Kidney glomerular epithelial cell (primary cell): ENCODE measurements at places on chromosomes 3 and 15.

GRCh38 chr15:43541785-43542184 is 24.4 kb downstream of the MAP1A start:
- no peak for DNase-seq

DNA sequence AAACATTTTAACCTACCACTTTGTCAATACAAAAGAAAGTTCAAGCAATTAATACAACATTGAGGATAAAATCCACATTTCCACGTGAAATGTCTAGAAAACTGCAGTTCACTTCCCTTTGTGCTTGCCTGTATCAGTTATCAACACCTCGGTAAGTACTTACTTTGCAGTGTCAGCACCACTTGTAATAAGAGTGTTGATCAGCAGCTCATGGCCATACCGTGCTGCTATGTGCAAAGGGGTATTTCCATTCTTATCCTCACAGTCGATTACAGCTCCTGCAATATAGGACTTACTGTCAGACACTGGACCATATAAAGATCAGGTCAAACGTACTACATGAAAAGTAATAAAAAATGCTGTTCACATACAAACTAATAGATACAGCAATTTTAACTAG is 84.4 kb downstream of the ANKRD28 start:
- no peak for DNase-seq

DNA sequence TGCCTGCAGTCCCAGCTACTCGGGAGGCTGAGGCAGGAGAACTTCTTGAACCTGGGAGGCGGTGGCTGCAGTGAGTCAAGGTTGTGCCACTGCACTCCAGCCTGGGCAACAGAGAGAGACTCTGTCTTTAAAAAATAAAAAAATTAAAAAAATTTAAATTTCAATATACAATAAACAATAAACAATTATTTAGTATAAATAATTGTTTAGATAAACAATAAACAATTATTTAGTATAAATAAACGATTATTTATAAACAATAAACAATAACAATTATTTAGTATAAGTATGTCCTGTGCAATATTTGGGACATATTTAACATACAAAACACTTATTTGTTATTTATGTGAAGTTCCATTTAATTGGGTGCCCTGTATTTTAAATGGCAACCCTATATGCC is 119.6 kb downstream of the XXYLT1 start:
- DNase-seq, result no peak

DNA sequence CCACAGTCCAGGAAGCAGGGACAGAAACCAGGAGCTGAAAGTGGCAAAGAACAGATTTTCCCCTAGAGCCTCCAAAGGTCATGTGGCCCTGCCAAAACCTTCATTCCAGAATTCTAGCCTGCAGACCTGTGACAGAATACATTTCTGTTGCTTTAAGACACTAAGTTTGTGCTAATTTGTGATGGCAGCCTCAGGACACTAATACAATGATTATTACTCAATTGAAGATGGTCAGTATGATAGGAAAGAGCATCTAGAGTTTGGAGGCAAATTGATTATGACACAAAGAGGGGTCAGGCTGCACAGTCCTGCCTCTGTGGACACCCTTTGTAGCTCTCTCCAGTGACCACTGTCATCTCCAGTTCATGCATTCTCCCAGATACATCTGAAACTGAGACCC is 79.0 kb upstream of the C3orf49 start:
- DNase-seq, result no peak

DNA sequence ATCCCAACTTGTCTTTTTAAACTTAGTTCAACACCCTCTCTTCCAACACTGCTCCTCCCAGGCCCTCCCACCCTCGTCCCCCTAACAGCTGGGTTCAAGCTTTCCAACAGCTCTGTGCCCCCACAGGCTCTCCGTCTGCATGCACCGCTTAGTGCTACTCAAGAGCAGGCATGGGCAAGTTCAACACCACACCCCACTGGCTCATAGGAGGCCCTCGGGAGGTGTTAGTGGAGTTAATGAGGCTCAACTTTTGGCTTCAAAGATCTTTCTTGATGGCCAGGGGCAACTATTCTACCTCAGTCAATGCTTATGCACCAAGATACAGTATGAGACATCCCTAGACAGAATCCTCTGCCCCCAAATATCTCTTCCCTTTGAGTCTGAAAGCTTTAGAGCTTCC is 114.4 kb downstream of the ANP32A start:
- no peak for DNase-seq

DNA sequence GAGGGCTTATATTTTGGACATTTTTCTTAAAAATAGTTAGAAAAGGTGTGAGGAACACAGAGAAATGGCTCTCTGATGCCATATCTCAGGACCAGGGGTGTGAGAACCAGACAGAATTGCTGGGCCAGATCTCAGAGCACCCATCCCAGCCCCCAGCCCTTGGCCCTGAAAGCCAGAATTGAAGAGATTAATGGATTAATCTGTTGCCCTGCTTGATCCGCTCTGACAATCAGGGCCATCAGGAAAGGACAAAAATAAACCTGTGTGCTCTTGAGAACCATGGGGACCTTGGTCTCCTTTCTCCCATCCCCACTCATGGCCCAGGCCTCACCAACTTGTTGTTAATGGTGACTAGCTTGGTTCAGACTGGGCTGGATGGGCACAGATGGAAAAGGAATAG is 113.5 kb downstream of the CADPS start:
- no peak for DNase-seq

- DNase-seq, result peak; percentile 28
Observed at GRCh38 chr3:98171071-98171470, 4.6 kb downstream of the OR5H15 start.

DNA sequence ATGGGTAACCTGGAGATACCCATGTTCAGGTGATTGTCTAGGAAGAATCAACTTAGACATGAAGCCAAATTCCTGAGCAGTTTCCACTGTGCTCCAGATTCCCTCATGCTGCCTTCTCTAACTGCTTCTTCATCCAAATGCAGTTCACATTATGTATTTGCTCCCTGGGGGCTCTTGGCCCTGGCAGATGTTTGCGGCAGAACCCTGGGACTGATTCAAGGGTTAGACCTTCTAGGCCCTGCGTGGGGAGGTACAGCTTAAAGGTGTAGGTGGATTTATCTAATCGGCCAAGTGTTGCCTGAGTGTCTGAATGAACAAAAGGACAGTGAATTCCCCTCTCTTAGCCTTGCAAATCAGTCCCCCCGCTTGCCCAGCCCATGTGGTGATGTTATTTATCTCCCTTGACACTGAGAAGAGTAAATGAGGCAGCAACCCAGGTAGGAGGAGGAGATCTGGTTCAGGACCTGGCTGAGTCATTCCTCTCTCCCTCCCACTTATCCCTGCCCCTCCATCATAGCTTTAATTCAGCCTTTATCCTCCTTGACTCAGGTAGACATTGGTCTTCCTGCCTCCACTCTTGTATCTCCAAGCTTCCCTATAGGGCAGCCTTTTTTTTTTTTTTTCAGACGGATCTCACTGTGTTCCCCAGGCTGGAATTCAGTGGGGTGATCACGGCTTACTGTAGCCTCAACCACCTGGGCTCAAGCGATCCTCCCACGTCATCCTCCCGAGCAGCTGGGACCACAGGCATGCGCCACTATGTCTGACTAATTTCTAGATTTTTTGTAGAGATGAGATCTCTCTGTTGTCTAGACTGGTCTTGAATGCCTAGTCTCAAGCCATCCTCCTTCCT is 54.8 kb downstream of the MAGEF1 start:
- peak; percentile 82 for DNase-seq

DNA sequence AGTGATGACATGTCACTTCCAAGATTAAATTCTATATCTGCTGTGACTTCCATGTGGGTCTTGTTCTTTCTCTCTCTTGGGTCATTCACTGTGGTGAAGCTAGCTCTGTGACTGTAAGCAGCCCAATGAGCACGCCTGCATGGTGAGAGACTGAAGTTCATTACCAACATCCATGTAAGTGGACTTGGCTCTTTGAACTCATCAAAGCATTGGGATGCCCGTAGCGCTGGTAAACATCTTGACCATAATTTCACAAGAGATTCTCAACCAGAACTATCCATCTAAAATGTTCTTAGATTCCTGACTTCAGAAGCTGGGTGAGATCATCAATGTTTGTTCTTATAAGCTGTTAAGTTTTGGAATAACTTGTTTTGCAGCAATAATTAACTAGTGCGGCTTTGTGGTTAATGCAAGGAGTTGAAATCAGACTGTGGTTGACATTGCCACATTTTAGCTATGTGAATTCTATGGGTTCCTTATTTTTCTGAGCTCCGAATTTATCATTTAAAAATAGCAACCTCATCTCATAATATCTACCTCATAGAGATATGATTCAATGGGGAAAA is 31.6 kb upstream of the LRRC3B start:
- no peak for DNase-seq

DNA sequence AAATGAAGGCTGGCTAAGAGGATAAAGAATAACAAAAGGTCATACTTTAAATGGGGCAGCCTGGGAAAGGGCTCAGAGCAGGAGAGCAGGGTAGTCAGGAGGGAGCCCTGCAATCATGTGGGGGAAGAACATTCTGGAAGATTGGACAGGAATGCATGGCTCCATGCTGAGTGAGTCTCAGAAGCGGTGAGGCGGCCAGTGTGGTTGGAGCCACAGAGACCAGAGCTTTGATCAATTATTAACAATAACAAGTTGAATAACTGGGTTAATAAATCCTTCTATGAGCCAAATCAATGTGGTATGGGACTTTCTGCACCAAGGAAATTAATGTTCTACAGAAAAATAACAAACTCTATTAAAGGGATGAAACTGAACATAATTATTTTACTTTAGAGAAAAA is 57.9 kb upstream of the DCUN1D1 start:
- peak; percentile 97 for DNase-seq

DNA sequence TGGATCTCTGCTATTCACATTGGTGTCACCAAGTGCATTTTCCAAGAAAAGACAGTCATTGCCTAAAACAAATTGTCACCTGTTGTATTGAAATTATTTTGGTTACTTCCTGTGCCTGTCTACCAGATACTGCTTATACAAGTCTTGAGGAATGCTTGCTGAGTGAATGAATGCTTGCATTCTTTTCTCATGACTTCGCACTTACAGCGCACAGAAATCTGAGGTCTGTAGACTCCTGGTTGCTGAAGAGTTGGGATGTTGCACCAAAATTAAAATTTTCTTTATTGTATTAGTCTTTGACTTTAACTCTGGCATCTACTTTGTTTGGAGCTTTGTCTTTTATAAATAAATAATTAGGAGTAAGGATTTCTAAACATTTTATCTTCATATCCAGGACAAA is 28.4 kb downstream of the SH3GL3 start:
- peak; percentile 56 for DNase-seq

DNA sequence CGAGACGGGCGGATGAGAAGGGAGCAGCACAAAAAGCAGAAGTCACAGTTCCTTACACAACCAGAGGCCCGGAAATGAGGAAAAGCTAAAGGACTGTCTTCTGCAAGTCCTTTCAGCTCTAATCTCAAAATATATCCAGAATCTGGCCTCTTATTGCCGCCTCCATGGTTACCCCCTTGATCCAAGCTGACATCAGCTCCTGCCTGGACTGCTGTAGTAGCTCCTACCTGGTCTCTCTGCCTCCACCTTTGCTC is 324.0 kb upstream of the ROPN1 start:
- DNase-seq, result no peak

GRCh38 chr15:64180235-64180824 is 17.5 kb upstream of the PPIB start:
- DNase-seq, result no peak

GRCh38 chr15:89360294-89360971 is 25.8 kb upstream of the POLG start:
- no peak for DNase-seq

DNA sequence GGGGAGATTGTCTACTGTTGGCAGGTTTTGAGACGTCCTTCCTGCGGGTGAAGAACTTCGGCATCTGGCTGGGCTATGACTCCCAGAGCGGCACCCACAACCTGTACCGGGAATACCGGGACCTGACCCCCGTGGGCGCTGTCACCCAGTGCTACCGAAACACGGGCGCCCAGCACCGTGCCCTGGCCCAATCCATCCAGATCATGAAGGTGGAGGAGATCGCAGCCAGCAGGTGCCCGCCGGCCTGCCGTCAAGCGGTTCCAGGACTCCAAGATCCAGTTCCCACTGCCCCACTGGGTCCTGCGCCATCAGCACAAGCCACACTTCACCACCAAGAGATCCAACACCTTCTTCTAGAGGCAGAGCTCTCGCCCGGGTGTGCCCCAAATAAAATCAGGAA is 194.9 kb upstream of the EPHA6 start:
- no peak for DNase-seq

GRCh38 chr15:78740904-78741274 is 70.4 kb downstream of the ADAMTS7 start:
- no peak for DNase-seq

- no peak for DNase-seq
Observed at GRCh38 chr3:16789344-16790120, 95.2 kb upstream of the PLCL2 start.

DNA sequence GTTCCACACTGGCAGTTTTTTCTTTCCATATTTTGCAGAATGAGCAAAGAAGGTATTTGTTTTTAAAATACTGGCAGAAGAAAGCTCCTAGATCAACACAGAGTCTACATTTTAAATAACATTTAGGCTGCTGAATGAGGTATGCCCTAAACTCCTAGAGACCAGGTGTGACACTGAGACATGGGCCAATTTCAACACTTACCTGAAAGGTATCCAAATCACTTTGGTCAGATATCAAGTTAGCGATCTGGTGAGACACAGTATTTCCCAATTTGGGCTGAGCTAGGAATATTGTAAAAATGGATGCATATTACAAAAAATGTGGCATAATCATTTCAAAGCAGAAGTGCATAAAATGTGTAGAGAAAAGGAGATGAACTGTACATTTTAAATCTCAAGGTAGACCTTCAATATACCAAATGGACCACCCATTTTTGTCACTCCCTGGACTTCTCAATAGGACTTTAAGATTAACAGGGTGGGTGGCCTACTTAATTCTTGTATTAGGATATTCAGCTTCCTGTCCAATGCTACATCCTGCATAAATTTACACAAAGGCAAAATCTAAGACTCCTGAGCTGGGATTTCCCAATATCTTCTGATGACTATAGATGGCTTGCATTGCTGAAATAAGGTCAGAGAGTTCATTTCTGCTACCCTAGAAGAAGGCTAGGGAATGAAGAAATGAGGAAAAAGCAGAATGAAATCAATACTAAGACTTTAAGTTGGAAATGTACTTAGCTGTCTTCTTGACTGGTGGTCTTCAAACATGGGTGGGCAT is 487.8 kb downstream of the FOXP1 start:
- DNase-seq, result no peak

DNA sequence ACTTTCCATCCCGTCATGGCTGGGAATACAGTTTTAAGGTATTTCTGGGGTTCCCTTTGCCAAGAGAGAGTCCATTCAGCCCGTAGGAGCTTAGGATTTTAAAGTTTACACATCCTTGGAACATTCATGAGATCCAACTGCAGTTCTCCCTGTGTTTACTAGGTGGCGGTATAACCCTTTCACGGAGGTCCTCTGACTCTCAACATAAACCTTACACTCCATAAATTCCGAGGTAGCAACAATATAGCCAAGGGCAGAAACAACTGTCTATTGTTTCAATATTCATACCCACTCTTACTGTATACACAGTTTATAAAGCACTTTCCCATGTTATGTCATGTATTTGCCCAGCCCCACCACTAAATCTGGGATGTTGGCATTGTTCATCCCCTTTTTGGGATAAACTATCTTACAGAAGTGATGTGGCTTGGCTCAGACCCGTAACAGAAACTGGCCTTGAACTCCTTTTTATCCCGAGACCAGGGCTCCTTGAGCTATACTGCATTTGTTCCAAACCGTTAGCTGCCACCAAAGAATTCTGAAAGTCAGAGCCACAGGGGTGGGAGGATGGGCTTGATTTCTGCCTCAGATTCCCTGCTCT is 69.2 kb upstream of the COL6A5 start:
- peak; percentile 81 for DNase-seq

GRCh38 chr3:3734881-3735280 is 64.3 kb upstream of the LRRN1 start:
- DNase-seq, result no peak

- DNase-seq, result peak; percentile 82
Observed at GRCh38 chr3:57100046-57100695, 39.7 kb downstream of the SPATA12 start.
